ENCODE measurements at places on chromosomes 6 and 20.
A peak's percentile ranks its signal among the peaks of the same experiment; 100 is the strongest.

DNA sequence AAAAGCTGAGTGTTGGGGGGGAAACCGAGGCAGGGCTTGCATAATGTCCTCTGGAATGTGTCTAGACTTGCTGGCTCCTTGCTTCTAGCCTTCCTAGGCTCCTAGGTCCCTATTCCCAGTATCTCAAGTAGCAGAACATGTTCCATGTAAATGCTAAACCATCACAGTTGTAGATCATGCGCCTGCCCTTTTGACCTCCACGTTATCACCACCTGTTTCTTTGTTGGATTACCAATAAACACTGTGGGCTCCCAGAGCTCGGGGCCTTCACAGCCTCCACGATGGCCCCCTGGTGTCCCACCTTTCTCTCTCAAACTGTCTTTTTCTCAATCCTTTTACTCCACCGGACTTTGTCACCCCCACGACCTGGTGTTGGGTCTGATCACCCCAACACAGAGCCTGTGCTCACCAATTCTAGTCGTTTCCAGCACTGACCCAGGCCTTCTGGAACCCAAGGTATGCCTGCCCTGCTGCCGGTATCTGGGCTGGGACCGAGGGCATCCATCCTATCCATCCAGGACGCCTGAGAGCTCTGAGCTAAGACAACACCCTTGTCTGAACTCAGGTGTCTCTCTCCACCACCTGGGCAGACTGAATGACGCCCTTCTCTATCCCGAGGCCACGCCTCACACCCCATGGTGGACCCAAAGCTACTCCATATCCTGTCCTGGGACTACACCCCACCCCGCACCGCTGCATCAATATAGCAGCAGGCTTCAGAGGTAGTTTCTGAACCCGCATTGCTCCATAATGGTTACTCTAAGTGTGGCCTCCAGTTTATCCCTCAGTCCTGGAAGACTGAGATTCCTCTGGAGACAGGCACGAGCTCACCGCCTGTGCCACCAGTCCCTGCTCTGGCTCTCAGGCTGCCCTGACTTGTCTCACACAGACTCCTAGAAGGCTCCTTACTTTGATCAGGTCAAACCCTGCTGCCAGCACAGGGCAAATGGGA, 9.3 kb upstream of the PRR18 start:
- DNase-seq: no peak

DNA sequence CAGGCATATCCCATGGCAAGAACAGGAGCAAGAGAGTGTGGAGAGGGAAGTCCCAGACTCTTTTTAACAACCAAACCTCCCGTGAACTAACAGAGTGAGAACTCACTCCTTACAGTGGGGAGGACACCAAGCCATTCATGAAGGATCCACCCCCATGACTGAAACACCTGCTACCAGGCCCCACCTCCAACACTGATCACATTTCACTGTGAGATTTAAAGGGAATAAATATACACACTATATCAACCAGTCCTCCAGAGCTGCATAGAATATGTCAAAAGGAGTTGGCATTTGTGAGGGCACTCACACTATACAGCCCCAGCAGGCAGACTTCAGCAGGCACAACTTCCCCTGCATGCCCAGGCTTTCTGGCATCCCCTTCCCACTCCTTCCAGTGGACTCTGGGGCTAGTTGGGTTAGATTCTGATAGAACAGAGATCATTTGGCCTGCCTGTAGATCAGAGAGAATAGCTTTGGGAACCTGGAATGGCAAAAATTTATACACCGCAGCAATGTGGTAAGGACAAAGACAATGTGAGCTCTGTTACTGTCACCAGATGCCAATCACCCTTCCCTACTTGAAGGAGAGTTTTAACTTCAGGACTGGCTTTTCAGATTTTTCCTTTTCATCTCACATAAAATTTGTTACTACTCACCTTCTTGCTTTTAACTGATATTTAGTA, 25.2 kb upstream of the TENT5A start:
- no peak for DNase-seq

DNA sequence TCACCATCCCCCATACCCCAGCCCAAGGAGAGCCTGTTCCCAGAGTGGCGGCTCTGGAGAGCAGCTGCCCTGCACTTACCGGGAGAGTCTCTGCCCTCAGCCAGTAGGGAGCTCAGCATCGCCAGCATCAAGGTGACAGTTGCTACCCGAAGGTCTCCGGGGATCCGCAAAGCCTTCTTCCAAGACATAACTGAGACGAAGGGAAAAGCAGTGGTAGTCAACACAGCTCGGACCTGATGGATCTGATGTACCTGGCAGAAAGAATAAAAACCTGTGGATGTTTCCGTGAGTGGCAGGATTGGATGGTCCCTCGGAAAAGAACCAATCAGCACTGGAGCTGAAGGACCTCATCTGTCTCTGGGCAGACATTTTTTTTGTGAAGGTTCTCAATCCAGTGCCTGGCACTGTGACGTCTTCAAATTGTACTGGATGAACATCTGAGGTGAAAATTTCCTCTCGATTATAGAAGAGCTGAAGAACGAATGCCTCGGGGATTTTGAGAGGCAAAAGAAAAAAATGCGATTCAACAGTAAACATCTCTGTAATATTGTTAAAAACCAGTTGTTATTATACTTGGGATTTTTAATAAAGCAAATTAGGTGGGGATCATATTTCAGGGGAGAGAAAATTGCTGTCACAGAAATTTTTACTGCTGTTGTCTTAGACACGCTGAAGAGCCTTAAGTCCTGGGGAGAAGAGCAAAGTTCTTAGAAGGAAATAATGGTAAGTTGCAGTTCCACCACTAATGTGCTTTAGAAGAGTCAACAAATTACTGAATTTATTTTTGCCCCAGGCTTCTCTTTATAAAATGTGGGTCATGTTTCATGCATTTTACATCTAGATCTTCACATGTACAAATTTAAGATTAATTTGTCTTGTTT, at the start of gene HLA-DQB1:
HLA-DQB1 (minus strand) TSS at position 238 of the 881 bp plus-strand sequence; CDS start at position 188, 50 bp downstream.
- DNase-seq: peak; percentile 78

DNA sequence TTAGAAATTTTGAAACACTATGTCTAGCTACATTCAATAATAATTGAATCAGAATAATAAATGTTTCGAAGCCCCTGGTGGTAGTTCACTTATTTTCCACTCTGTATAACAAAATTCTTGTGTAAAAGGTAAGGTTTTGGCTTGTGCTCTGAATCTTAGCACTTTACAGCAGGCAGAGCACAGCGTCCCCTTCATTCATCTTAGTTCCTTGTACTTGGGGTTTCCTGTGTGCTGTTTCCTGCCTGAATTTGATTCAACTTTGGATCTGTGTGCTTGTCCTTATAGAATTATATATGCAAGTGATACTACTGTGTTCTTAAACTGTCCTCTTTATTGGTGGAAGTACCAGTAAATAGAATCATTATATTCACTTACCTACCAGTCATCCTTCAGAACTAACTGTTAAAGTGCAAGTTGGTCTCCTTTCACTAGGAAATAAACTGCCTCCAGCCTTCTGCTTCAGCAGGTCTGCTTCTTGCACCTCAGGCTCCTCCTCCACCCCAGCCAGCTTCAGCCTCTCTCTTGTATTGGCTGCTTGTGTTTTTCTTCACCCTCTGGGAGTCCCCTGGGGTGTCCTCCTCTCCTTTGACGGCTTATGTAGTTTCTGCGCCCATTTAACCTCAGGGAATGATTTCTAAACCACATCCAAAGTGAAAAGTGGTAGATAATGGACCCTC, 28.8 kb upstream of the TULP4 start:
- peak; percentile 32 for DNase-seq

DNA sequence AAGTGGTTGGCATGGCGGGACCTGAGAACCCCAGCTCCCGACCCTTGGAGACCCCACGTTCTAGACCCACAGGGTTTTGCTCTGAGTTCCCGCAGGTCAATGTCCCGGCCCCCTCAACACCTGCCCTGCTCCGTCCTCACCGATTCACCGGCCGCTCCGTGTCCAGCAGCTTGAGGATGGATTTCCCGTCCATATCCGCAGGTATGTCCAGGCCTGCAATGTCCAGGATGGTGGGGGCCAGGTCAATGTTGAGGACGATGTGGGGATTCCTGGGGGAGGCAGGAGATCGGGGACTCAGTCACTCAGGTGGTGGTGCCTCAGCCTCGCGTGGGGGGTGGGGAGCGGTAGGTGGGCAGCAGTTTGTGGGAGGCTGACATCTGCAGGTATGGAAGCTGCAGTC, 106.7 kb downstream of the SULF2 start:
- DNase-seq: no peak

DNA sequence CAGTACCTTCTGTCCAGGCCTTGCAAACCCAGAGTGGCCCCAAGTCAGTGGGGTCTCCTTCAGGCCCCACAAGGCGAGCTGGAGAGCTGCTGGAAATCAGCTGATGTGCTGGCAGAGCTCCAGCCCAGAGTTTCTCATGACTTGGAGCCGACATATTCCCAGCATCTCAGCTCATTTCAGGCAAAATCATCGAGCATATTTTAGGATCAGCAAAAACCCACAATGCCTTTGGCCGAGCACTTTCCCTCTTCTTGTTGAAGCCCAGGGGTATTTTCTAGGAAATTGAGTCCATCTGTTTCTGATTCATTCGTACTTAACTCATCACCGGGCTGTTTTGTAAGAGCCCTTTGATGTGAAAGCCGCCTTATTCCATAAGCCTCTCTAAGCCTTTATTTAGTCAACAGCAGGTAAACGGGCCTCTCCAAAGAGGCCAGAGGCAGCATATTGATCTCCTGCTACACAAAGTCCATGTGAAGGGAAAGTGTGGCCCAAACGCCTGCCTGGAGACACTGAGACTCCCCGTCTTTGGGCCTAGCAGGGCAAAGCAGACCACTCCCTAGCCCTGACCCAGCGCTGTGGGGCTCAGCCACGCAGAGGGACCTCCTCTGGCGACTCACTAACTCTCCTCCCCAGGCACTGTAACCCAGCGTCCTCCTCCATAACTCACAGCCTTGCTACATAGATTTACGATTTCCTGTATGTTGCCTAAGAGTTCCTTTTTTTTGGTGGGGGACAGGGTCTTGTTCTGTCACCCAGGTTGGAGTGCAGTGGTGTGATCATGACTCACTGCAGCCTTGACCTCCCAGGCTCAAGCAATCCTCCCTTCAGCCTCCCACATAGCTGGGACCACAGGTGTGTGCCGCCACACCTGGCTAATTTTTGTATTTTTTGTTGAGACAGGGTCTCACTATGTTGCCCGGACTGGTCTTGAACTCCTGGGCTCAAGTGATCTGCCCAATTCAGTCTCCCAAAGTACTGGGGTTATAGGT, 12.1 kb upstream of the C20orf203 start:
- DNase-seq: no peak

- no peak for DNase-seq
Measured at GRCh38 chr6:143149771-143150170, 89.1 kb downstream of the AIG1 start.

DNA sequence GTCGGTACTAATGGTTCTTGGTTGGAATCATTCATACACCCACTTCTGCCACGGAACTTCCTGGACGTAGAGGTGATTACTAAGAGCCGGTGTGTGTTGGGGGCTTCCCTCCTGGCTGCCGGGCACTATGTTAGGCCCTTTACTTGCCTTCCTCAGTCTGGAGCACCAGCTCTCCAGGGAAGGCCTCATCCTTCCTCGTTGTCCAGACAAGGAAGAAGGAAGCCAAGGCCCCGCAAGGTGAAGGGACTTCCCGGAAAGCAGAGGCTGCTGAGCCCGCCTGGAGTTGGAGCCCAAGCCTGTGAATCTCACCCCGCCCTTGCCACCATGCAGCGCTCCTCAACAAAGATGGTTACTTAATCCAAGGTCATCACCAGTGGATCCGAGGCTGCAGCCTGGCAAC, 26.2 kb downstream of the AAR2 start:
- no peak for DNase-seq

DNA sequence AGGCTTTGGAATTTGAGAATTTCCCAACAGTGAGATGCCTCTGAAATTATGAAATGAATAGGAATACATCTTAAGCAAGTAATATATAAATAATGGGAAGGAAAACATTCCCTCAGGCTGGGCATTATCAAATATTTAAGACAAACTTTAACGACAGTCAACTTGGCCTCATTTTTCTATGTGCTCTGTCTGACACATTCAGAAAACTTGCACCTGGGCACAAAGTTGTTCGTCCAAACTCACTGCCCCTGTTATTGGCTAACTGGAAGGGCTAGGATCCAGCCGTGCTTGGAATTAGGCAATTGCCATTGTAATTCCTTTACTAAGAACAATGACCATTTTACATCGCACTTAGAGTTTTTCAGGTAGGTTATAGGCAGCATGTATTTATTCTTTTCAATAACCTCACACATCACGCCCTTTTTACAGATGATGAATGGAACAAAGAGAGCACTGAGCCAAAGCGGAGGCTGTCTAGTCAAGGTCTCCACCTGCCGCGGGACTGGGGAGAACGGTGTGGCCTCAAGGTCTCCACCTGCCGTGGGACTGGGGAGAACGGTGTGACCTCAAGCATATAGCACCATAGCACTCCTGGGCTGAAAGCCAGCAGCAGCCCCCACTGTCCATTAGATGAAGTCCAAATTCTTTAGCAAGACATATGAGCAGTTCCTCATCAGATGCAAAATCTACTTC, 40.7 kb upstream of the FOXQ1 start:
- DNase-seq: no peak

DNA sequence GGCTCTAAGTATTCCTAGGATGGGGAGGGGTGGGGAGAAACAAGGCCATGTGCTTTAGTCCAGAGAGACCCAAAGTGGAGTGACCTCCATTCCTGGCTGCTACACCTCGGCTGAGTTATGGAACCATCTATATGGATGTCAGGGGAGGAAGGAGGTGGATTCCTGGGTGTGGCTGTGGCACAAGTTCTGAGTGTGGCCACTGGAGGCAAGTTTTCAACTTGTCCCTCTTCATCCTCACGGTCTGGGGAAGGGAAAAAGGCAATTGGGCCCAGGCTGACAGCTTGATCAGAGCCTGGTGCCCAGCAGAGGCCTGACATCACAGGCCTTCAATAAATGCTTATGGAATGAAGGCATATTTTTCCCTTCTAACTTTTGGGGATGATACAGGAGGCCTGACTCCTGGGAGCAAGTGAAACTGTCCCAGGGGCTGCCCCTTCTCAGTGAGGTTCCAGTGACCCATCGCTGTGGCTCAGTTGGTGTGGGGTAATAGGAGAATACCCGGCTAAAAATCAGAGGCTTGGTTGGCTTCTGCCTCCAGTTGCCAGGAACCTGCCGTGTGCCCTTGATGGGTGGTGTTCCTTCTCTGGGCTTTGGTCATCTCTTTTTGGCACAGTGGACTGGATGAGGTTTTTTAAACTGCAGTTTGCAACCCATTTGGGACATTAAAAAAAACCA, 1.8 kb upstream of the ITPR3 start:
- no peak for DNase-seq

Data from CD4-positive, alpha-beta T cell treated with Interleukin-4 for 4 hours (primary cell).